ENCODE measurements at places on chromosomes 12 and 14. TPM values are rescaled to one million over a fixed set of nuclear protein-coding genes. Genes with fewer than 3 reads are reported as not detected.

Gene KERA
- not detected for total RNA-seq

Gene PRB4
- not detected for total RNA-seq

Gene TSPAN9
- total RNA-seq, result 46.7 TPM

Gene PTCSC3
- total RNA-seq, result not detected

Gene VASH1
- 57.6 TPM for total RNA-seq

Gene RNASE7
- total RNA-seq, result 0.66 TPM

GRCh38 chr12:48077111-48077510, 28.8 kb downstream of the SENP1 start:
- DNase-seq, result no peak

- no peak for DNase-seq
Observed at GRCh38 chr12:83613586-83614110, 926.9 kb downstream of the TMTC2 start.

- no peak for DNase-seq
Observed at GRCh38 chr12:131683266-131684014, 27.4 kb upstream of the SFSWAP start.

- DNase-seq, result no peak
Observed at GRCh38 chr12:25698772-25699171, 145.7 kb upstream of the LMNTD1 start.

GRCh38 chr14:77808250-77808649, 8.3 kb downstream of the ADCK1 start:
- no peak for DNase-seq

DNA sequence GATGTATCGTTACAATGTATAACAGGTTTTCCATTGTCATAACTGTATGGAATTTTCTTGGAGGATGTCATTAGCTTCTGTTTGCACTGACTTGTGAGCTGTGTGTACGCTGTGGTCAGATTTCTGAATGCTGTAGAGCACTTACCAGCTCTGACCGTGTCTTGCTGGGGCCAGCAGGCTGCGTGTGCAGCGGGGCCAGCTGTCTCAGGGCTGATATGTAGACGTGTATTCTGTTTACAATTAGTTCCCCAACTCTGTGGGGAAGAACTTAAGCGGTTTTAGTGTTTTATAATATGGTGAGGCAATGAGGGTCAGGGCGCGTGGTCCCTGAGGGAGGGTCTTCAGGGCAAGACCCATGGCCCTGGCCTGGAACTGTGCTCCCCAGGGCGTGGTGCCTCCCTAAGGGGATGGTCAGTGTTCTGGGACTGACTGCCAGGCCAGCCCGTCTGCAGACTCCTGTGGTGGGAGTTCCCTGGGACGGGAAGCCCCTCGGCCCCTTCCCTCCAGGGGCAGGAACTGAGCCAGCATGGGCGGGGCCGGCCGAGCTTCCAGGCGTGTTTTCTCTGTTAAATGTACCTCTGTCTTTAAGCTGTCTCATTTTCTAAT, 18.7 kb downstream of the XRCC3 start:
- DNase-seq, result no peak

DNA sequence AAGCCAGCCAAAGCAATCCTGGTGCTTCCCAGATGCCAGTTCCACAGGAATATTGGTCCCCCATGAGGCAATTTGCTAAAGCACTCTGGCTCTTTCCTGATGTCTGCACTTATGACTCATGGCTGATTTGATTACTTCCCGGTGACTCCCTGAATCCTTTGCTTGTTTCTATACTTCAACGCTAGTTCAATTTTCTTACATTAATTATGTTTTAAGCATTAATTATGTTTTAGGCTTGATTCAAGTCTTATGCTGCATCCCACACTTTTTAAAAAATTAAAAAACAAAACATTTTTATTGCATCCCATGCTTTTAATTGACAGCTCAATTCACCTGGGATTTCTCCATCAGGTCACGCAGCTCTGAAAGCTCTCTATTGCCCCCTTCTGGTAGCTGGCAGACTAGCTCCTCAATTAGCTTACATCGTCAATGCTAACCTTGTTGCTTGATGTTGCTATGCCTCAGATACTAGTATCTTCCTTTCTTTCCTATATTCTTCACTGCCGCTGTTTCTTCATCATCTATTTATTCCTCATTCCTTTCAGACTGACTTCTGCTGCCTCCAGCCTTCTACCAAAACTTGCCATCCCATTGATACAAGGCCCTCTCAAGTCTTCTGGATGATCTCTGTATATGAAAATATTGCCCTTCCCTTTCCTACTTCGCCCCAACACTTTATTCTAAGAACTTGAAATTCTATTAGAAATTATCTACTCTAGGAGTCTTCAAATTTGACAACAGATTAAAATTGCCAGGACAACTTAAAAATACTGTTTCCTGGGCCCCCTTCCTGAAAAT, 32.0 kb downstream of the TSHR start:
- peak; percentile 61 for DNase-seq

DNA sequence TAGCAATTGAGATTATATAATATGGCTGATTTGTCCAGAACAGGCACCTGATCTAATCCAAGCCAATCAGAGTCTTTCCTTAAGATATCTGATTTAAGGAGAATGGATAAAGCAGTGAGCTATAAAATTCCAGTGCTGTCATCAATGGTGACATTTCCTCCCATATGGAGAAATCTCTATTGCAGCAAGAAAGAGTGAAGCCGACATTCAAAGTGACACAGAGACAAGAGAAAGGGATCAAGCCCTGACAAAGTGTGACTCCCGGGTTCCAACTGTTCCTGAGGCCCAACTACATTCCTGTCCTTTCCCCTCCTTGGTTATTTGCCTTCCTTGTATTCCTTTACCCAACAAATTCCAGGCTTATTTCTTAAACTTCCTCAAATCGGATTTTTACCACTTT, 430.0 kb upstream of the SOX5 start:
- no peak for DNase-seq

Data from mesothelial cell of epicardium (in vitro differentiated cells).